ENCODE measurements at places on chromosomes 3 and 15.
A peak's percentile ranks its signal among the peaks of the same experiment; 100 is the strongest.

DNA sequence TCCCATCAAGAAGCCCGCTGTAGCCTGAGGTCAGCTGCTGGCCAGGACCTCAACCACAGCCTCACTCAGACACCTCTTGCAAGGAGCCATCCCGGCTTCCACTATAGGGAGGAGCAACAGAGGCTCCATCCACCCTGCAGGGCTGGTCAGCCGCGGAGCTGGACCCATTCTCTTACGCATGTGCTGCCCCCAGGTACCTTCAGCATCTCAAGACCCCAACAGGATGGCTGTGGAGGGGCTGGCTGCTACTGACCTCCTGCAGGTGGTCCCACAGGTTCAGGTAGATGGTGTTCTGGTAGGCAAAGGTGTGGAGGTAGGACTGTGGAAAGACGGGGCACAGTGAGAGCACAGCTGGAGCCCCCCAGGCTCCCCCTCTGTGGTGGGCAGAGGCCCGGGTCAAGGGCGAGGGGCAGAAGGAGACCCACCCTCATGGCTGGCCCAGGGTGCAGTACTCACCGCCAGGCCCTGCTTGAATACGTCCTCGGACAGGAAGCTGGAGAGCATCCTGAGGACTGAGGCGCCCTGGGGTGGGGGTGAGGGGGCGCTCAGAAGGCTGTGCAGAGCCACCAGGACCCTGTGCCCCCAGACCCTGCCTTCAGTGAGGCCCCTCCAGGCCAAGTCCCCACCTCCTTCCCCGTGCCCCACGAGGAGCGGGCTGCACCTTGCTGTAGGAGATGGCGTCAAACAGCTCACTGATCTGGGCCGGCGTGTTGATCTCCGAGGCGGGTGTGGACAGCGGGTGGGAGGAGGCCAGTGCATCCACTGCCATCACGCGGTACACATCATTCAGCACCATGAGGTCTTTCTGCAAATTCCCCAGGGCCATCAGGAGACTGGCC, 11.4 kb downstream of the ANPEP start:
- DNase-seq = no peak

- DNase-seq = no peak
These were observed 520.4 kb upstream of the ALCAM start for GRCh38 chr3:104846270-104846669.

- DNase-seq = no peak
These were observed 28.2 kb downstream of the GJD2 start for GRCh38 chr15:34726406-34727100.

DNA sequence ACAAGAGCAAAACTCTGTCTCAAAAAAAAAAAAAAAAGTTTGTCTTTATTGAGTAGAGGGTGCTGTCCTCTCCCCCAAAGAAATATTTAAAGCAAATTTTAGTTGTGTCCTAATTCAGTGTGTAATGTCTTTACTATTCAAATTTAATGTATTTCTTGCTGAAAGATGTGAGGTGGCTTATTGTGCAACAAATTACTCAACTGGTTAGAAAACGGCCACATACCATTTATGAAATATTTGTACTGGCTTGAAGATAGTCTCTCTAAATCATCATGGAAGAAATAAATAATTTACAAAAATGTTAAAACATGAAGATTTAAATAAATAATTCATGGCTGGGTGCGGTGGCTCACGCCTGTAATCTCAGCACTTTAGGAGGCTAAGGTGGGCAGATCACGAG, 63.0 kb downstream of the SLTM start:
- no peak for DNase-seq

DNA sequence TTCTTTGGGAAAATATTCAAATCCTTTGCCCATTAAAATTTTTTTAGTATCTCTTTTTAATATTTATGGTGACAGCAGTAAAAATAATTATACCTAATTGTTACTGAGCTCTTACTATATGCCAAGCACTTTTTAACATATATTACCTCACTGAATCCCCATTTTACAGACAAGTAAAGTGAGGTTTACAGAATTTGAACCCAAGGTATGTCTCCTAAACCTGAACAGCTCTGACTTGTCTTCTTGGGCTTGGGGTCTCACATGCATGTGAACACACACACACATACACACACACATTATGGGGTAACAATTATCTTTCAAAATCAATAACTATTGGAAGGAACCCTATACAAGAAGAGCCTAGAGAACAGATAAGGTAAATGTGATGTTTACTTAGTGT, 62.2 kb upstream of the ADCY5 start:
- DNase-seq = no peak

GRCh38 chr15:64653757-64654156, 121.6 kb downstream of the RBPMS2 start:
- DNase-seq = no peak

GRCh38 chr3:40366203-40367162, 20.5 kb upstream of the ENTPD3 start:
- DNase-seq = no peak

- no peak for DNase-seq
These were observed 97.1 kb upstream of the SLC6A6 start for GRCh38 chr3:14305324-14305723.

DNA sequence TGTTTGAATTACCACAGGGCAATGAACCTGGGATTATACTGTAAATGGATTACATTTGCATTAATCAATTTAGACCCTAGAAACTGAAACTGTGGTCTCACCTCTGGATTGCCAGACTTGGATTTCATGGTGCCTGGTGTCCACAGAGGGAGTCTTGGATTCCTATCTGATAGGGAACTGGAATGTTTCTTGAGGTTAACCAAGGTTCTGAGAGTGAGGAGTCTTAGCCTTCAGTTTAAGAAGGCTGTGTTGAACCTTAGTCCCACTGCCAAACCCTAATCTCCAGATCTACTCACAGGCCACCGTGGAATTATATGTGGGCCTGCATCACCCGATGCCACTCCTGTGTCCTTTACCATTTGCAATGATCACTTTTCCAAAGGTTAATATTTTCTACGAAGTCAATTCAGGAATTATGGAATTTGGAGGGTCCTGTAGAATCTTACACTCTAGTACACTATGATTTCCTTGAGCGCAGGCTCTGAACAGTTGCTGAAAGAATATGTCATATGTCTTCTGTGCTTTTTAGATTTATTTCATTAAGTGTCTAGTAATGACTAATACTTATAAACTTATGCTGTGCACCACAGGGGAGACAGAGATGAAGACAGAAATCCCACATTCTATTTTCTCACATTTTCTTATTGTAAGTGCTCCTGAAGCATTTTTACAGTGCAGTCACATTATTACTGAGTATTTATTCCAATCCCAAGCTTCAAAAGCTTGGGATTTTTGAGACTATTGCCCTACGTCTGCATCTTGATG, 87.9 kb downstream of the EFL1 start:
- no peak for DNase-seq

DNA sequence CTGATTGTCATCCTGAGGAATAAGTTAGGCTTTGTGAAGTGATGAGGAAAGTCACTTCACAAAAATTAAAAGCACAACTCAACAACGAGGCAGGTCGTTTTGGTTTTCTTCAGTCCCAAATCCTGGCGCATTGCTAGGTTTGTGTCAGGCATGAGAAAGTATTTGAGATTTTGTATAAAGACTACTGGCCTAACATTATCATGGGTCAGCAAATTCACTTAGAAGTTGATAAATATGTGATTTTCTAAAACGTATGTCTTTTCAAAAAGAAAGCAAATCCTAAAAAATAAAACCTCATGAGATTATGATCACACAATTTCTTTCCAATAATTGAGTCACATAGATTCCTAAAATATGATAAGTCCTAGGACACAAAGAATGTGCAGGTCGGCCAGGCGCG, 395.8 kb upstream of the RORA start:
- DNase-seq = no peak

GRCh38 chr3:172061724-172062184, 22.4 kb downstream of the FNDC3B start:
- DNase-seq = no peak

- no peak for DNase-seq
These were observed 6.8 kb upstream of the SNX22 start for GRCh38 chr15:64144565-64145281.

GRCh38 chr15:52099651-52100272, 12.8 kb downstream of the BCL2L10 start:
- DNase-seq = no peak

DNA sequence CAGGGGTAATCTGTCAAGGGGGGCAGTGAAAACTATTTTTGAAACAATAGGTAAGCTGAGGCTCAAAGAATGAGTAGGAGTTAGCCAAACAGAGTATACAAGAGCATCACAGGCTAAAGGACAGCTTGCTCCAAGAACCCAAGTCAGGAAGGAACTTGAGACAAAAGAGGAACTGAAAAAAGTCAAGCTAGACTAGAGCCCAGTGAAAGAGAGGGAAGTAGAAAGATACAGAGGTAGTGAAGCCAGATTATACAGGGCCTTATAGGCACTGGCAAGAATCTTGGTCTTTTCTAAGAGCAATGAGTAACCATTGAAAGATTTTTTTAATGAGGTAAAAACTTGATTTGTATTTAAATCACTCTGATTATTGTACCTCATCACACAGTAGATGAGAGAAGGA, 69.9 kb downstream of the FILIP1L start:
- no peak for DNase-seq

DNA sequence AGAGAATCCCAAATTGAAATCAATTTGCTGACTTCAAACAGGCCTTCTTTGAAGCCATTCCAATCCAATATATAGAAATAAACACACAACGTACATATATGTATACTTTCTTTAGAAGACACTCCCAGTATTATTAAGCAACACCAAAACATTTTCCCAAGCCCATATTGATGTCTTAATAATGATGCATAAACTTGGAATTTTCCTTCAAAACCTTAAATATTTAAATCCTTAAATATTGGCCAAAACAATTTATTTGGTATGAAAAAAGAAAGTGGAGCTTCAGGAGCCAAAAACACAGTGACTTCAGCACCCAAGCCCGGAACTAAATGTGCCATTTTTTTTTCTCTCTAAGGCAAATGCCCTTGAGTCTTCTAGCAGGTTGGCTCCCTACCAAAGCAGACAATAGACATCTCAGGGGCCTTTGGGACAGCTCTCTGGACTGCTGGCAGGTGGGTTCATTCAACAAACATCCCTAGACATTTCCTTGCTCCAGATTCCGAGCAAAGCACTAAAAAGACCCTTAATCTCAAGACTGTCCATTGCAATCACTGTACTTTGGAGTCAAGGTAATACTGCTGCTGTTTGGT, 384.7 kb downstream of the NTRK3 start:
- DNase-seq = no peak

- peak; percentile 66 for DNase-seq
These were observed at the start of gene DAPK2 for GRCh38 chr15:64046421-64047153. Gene DAPK2, minus strand, starts transcription at chr15:64046485. Its CDS starts 6,224 bp downstream, at chr15:64040261.

- no peak for DNase-seq
These were observed 10.4 kb downstream of the ATP2B2 start for GRCh38 chr3:10495003-10495402.

- no peak for DNase-seq
These were observed 9.8 kb downstream of the NR2F2 start for GRCh38 chr15:96340348-96340597.

- DNase-seq = no peak
These were observed 117.8 kb downstream of the RAB11A start for GRCh38 chr15:65987100-65987499.

DNA sequence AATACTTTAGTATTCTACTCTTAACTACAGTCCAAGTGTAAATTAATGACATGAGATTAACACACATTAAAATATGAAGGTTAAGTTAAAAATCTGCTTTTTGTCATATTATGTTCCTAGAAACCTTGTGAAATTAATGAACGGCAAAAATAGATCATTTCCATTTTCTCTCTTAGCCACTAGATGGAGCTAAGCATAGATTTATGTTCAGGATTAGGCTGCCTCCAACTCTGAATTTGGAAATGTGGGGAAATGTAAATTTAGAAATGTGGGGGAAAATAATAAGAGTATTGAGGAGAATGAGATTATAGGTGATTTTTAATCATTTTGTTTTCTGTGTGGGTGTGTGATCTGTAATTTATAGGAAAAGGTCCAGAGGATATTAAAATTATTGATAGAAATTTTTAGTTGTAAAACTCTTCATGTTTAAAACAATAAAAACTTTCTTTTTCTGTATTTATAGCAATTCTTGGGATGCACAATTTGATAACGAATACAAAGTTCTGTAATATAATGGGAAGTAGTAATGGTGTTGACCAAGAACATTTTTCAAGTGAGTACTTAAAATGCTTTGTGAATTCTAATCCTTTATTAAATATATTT, 59.2 kb downstream of the TMOD3 start:
- peak; percentile 22 for DNase-seq

DNA sequence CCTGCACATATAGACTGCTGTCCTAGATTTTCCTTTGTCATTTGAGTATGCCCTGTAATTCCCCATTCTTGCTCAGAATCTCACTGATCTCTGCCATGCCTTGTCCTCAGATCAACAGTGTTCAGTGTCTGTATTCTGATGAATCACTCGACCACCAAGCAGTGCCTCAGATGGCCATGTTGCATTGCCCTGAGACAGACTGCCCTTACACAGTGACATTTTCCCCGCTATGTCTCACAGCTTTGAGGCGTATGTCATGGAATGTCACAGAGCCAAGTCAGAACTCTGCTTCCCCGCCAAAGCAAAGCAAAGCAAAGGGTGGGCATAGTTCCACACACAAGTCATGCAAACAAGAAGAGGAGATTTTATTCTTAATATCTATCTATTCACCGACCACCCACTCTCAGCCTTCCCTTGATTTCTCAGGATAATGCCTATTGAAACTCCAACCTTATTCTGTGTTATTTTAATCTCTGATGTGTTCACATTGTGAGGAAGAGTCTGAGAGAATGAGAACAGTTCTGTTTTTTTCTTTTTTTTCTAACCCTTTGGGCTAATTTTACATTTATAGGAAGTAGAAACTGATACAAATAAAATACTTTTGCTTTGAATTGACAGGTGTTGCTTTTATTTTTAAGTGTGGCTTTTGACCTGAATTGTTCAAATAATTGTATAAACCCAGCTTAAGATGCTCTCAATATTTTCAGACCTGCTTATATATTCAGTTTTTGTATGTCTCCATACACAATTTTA, 16.9 kb upstream of the PSMD6 start:
- no peak for DNase-seq

GRCh38 chr3:61580982-61581643, 19.7 kb downstream of the PTPRG start:
- DNase-seq = no peak

- no peak for DNase-seq
These were observed 201.1 kb upstream of the RGMA start for GRCh38 chr15:93289941-93290617.
